GM23338 (cell line): ENCODE measurements at places on chromosomes 2 and 18. TPM values are rescaled to one million over a fixed set of nuclear protein-coding genes. Genes with fewer than 3 reads are reported as not detected.

The C2orf81 gene
- 3.7 and 3.8 TPM in 2 replicates for polyA plus RNA-seq

GRCh38 chr2:68719912-68720311 lies 14.7 kb upstream of the ARHGAP25 start:
- no peak for DNase-seq
- no peaks in the 10 kb centered on the region for H3K27me3 ChIP-seq
- no peaks in the 10 kb centered on the region for H3K36me3 ChIP-seq
- no peaks in the 10 kb centered on the region for H3K4me1 ChIP-seq

The TNFRSF11A gene
- 3.8 and 5.6 TPM in 2 replicates for polyA plus RNA-seq

- no peaks in the 10 kb centered on the region for H3K27me3 ChIP-seq
- no peaks in the 10 kb centered on the region for H3K36me3 ChIP-seq
- no peak overlapping the region for H3K4me3 ChIP-seq
- no peaks in the 10 kb centered on the region for H3K4me1 ChIP-seq
Measured at GRCh38 chr2:156476850-156477206, 40.6 kb downstream of the GPD2 start.

- DNase-seq: peak; percentile 73
- no peaks in the 10 kb centered on the region for H3K4me1 ChIP-seq
Measured at GRCh38 chr2:96498021-96498431, 7.1 kb downstream of the NEURL3 start.

DNA sequence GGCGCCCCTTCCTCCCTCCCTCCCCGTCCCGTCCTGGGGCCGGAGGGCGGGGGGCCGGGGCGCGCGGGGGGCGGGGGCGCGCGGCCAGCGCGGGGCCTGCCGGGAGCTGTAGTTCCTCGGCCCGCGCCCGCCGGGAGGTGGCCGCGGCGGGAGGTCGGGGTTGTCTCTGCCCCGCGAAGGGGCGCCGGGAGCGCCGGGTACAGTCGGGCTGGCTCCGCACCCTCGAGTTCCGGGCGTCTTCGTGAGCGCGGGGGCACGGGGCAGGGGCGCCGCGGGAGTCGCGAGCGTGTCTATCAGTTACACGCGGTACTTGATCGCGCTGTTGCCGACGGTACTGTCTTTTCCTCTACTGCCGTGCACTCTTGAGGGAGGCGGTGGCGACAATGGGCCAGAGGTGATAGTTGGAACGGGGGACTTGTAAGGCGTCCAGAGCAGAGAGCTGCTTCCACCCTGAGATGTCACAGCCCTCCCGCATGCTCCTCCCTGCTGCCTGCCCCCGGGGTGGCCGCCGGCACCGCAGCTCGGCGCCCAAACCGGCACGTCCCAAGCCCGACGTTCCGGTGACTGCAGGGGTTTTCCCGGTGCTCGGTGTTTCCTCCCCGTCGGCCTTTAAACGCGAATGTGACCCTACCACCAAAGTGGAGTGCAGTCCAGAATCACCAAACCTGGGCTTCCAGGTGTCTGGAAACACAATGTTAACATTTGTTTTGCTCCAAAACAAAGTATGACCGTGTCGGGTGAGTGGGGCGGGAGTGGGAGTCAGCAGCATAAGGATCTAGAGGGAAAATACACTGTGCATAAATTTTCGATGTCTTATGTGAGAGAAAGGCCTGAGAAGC lies at the start of gene PRKD3:
Gene PRKD3, minus strand, starts transcription at position 48 of the 839 bp plus-strand sequence. CDS start 8,309 bp downstream, outside the sequence.
- H3K4me3 ChIP-seq: peak within 1 kb of the TSS; percentile 91
- H3K36me3 ChIP-seq: peaks cover 3% of the 10 kb centered on the region; the same call in 1 of the 2 replicates
- H3K4me1 ChIP-seq: peaks cover 27% of the 10 kb centered on the region

The LIPT1 gene
- polyA plus RNA-seq: 12.7 and 15.4 TPM in 2 replicates

The ATP8B1 gene
- 1.0 and 1.7 TPM in 2 replicates for polyA plus RNA-seq

- H3K4me1 ChIP-seq: no peaks in the 10 kb centered on the region
- H3K27me3 ChIP-seq: no peaks in the 10 kb centered on the region
- no peak overlapping the region for H3K4me3 ChIP-seq
- DNase-seq: no peak
- no peaks in the 10 kb centered on the region for H3K36me3 ChIP-seq
Measured at GRCh38 chr18:76602191-76602590, 107.1 kb upstream of the ZNF516 start.

DNA sequence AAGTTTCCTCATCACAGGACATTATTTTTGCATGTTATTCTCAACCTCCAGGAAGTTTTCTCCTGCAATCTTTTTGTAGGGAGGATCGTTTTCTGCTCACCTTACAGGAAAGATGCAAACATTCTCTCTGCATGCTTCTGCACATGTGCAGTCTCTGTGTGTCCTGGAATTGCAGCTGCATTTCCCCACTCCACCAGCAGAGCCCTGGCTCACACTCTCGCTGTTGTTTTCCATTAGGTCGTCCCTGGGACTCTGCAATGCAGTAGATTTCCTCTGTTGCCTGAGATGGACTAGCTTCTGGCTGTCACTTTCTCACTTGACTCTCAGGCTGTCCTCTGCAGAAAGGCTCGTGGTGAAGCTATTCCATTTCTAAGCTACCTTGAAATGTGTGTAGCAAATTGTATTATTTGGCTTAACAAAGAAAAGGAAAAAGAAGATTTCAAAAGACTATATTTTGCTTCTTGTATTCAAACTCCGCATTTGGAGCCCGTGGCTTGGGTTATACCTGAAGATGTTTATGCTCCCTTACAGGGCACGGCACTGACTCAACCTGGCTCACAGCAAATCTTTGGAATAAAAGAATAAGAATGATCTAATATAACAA lies 346.7 kb downstream of the RAD51AP2 start:
- no peak overlapping the region for H3K27ac ChIP-seq
- H3K27me3 ChIP-seq: no peaks in the 10 kb centered on the region
- H3K36me3 ChIP-seq: no peaks in the 10 kb centered on the region
- H3K4me3 ChIP-seq: no peak overlapping the region
- DNase-seq: peak; percentile 76
- H3K4me1 ChIP-seq: peaks cover 5% of the 10 kb centered on the region; the same call in 1 of the 2 replicates

The MAIP1 gene
- 34.0 and 41.9 TPM in 2 replicates for polyA plus RNA-seq

- no peaks in the 10 kb centered on the region for H3K36me3 ChIP-seq
- H3K4me1 ChIP-seq: no peaks in the 10 kb centered on the region
- no peaks in the 10 kb centered on the region for H3K27me3 ChIP-seq
- no peak overlapping the region for H3K27ac ChIP-seq
- peak; percentile 54 for DNase-seq
- H3K4me3 ChIP-seq: no peak overlapping the region
Measured at GRCh38 chr2:23636426-23636825, 251.4 kb downstream of the KLHL29 start.

GRCh38 chr2:39914949-39915348 lies 135.9 kb upstream of the THUMPD2 start:
- DNase-seq: no peak
- H3K4me1 ChIP-seq: peaks cover 10% of the 10 kb centered on the region; the same call in 1 of the 2 replicates
- H3K27ac ChIP-seq: no peak overlapping the region
- no peaks in the 10 kb centered on the region for H3K36me3 ChIP-seq

DNA sequence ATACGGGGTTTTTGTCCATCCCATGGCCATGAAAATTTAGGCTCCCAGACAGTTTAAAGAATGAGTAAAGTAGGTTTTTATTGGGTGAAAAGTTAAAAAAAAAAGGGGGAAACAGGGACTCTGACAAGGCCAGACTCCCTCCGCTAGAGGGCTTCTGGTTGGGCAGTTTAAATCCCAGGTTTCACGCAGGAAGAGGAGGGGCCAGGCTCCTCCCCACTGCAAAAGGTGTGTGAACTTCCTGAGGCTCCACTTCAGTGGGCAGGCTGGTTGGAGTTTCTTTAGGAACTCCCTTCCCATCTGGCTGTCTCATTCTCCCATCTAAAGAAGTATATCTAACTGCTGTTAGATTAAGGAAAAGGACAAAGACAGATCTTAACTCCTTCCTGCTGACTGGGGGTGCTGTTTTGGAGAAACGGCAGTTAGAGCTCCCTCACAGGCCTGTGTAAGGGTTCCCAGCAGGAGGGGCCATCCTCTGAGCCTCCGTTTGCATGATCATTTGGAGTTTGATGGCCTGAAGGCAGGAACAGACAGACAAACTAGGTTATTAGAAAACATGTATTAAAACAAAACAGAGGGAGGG lies 1160.7 kb downstream of the CNTNAP5 start:
- no peaks in the 10 kb centered on the region for H3K27me3 ChIP-seq
- no peak overlapping the region for H3K27ac ChIP-seq
- H3K4me1 ChIP-seq: peaks cover 6% of the 10 kb centered on the region; the same call in 1 of the 2 replicates
- H3K4me3 ChIP-seq: no peak overlapping the region
